HS-27A (cell line): ENCODE measurements at places on chromosomes 12 and 14.
A peak's percentile ranks its signal among the peaks of the same experiment; 100 is the strongest.

- DNase-seq: peak; percentile 19
These were observed 172.8 kb downstream of the KTN1 start for GRCh38 chr14:55752580-55753390.

DNA sequence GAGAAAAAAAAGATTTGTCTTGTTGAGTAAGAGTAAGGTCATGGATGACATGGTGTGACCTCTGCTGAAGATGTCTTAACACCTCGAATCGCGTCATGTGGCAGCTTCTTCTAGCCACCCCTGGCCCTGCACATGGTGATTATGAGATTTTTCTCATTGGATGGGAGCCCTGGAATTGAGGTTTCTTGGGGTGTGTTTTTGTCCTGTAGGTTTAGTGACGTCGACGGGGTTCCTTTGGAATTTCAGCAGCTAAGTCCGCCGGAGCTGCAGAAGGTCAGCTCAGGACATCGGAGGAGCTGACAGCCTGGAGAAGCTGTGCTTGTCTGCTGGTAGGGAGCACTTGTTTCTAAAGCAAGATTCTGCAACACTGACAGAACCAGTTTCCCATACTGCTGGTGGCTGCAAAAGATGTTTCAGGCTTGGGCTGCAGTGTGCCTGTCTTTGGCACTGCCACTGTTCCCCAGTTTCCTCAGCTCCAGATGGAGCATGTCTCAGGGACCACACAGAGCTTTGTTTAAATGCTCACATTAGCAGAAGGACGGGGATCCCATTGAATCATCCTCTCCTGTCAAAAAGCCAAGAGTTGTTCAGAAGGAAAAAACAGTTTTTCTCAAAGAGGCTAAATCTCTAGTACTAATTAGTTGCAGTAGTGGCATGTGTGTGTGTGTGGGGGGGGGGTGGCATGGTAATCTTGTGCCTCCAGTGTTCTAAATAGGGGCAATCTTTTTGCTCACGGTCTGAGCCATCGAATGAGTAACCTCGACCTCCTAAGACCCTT, 5.2 kb upstream of the FOS start:
- DNase-seq: no peak

DNA sequence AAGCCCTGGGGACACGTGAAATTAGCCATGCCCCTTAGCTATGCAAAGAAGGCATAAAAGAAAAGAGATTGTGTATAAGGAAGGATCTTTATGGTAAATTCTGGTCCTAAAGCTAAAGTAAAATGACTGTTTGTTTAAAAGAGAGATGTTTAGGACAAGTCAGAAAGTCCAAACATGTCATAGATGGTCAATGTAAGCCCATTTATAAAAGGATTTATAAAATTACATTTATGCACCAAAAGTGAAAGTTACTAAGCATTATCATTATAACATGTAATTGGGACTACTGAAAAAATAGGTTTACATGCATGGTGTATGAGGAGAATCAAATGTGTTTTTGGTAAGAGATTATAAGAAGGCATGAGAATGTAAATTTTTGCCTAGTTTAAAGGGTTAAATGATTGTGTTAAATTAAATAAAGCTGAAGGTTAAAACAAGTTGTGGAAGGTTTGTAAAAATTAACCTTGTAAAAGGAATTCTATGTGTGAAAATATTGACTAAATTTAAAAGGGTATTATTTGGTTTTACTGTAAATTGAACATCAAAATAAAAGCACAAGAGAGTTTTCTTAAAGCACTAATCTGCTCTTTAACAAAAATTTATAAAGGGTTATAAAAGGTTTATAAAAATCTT, 50.4 kb upstream of the TSPAN8 start:
- no peak for DNase-seq

DNA sequence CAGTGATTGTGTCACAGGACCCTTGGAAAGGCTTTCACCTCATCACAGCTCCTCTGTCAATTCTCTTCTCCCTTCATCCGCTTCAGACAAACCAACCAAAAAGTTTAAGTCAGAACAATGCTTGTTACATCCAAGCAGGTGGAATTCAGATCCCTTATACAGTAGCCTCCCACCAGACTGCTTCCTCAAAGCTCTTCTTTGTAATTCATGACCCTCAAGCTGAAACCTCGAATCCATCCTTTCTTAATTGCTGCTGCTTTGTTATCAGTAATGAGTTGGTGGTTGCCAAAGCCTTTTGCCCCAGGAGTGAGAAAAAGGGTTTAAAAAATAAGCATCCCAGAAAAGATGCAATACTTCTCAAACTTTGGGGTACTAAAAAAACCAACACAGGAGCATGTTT, 9.5 kb downstream of the BEST3 start:
- DNase-seq: peak; percentile 5

GRCh38 chr12:125340791-125341190, 275.6 kb downstream of the AACS start:
- DNase-seq: no peak

GRCh38 chr12:128842579-128842978, 10.7 kb upstream of the GLT1D1 start:
- no peak for DNase-seq

- no peak for DNase-seq
These were observed 15.5 kb upstream of the TCTN2 start for GRCh38 chr12:123655420-123655819.

- DNase-seq: no peak
These were observed 2.4 kb upstream of the LYZ start for GRCh38 chr12:69345742-69346141.
